Stimulated activated CD8-positive, alpha-beta memory T cell treated with anti-CD3 and anti-CD28 coated beads, Interleukin-12 subunit alpha, Interleukin-12 subunit beta, amount 100 ng/mL, for 1 hour (primary cell): ENCODE measurements at places on chromosomes 6 and 20.

DNA sequence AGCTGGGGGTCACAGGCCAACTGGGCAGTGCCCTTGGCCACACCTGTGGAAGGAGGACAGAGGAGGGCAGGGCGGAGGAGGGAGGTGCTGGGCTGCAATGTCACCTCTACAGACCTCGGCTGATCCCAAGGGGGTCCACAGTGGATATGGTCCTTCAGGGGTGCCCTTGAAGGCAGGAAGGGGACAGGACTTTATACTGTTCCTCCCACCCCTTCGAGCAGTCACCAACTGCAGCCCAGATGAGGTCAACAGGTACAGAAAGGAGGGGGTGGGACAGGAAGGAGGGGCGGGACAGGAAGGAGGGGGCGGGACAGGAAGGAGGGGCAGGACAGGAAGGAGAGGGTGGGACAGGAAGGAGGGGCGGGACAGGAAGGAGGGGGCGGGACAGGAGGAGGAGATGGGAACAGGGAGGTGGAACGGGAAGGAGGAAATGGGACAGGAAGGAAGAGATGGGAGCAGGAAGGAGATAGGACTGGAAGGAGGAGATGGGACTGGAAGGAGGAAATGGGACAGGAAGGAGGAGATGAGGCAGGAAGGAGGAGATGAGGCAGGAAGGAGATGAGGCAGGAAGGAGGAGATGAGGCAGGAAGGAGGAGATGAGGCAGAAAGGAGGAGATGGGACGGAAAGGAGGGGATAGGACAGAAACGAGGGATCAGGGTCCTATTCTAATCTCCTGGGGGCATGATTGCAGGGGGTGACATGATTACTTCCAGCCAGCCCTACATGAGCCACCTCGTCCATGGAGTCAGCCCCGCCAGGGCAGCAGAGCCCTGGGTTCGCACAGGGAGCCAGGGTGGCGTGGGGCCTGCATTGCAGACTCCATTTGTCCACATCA lies 19.4 kb upstream of the MRGBP start:
- no peak for DNase-seq

- no peak for DNase-seq
Measured at GRCh38 chr6:49087369-49087768, 375.7 kb downstream of the MMUT start.

- DNase-seq, result no peak
Measured at GRCh38 chr6:154921482-154921881, 73.6 kb upstream of the TIAM2 start.

DNA sequence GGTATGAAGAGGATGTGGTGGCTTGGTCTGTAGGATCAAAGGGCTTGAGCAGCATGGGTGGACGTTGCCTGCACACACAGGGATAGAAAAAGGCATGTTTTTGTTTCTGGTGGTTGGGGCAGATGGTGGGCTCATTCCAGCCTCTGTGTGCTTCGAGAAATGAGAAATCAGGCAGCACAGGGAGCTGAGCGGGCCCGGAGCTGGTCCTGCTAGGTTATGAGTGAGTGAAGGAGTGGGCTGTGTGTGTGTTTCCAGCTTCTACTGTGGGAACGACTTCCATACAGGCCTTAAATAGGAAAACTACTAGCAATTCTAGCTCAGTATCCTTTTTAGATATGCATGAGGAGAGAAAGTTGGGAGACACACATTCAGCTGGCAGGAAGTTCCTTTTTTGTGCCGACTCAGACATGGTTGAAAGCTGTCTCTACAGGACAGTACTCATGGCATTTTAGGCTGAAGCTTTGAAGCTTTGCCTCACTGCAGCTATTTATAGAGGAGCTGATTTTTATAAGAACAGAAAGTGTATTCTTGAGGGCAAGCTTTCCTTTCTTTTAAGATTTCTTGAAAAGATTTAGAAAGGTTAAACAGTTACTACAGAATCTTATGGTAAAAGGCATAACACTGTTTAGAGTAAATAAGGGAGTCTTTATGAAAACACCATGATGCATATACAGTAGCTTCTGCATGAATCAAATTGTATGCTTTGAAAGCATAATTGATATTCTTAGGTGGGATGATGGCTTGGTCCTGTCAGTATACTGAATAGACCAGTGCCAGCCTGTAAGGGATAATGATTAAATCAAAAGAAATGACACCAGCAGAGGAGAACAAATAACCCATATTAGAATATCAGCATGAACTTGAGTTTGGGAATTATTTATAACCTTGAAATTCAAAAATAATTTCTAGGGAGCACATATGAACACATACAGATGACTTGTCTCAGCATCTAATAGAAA lies 104.0 kb upstream of the MAN1A1 start:
- DNase-seq, result no peak

GRCh38 chr20:16313917-16314316 lies 259.3 kb downstream of the KIF16B start:
- DNase-seq, result no peak

- DNase-seq, result no peak
Measured at GRCh38 chr6:109791301-109791700, 100.2 kb downstream of the FIG4 start.

- no peak for DNase-seq
Measured at GRCh38 chr20:3068986-3069900, 2.2 kb upstream of the OXT start.
